ENCODE measurements at places on chromosomes 1 and 21.

- DNase-seq, result no peak
Observed at GRCh38 chr1:94218332-94218731, 19.1 kb downstream of the ARHGAP29 start.

DNA sequence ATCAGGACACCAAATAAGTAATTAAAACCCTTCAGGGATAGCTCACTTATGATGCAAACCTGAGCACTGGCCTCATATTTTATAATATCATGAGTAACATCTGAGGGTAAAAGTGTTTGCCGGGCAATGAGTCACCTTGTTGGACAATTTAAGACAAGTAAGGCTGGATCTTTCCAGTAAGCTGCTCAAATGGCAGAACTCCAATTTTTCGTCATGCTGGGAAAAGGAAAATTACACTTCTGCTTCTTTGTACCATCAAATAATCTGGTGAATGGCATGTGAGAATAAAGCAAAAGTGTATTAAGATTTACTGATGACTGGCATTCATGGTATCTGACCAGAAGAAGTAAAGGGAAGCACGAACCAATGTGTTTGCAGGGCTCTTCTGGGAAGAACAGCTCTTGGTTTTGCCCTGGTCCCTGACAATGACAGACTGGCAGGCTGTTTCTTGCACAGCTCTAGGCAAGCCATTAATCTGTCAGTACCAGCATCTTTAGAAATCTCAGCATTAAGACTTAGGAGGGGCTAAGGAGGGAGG is 392.2 kb downstream of the VAV3 start:
- DNase-seq, result no peak

GRCh38 chr1:113536182-113536780 is 146.0 kb downstream of the MAGI3 start:
- DNase-seq, result no peak

- no peak for DNase-seq
Observed at GRCh38 chr1:64572222-64572900, 102.4 kb downstream of the CACHD1 start.

- DNase-seq, result no peak
Observed at GRCh38 chr1:70948396-70949017, 99.1 kb downstream of the PTGER3 start.

DNA sequence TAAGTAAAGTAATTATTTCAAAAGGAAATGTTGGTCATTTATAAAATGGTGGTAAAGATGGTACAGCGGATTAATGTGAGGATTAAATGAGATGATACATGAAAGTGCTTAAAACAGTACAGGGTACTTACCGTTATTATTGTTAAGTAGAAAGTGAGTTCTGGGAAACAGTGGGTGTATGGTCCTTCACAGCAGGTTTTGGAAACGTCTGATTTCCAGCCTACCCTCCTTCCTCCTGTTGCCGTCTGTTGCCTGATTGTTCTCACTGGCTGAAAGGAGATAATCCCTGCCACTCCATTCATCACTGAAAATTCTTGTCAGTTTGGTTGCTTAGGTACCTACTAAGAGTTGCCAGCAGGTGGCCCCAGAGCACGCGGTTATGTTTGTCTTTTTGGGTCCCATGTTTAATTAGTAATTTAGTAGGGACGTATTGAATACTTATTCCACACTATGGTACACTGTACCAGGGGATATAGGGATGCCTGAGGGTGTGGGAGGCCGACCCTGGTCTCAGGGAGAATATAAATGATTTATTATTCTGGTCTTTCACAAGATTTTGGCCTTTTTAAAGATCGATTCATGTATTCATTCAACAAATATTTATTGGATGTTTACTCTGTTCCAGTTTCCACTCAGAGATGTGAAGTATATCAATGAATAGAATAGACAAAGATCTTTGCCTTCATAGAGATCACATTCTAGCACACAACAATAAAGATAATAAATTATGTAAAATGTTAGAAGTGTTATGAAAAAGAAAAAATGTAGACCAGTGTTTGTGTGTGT is 30.8 kb upstream of the RPTN start:
- DNase-seq, result peak; percentile 78

DNA sequence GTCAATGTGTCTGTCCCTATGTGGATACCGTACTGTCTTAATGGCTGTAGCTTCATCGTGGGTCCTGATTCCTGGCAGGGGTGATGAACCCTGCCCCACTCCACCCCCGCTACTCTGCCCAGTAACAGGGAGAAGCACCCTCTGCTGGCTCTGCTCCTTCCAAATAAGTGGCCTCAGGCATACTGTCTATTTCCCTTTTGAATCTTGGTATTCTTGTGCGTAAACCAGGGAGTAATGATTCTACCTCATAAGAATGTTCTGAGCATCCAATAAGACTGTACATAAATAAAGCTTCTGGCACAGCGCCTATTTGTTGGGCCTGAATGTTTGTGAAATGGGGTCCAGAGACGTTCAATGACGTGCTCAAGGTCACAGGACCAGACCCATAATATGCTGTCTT is 35.2 kb upstream of the CTPS1 start:
- no peak for DNase-seq

DNA sequence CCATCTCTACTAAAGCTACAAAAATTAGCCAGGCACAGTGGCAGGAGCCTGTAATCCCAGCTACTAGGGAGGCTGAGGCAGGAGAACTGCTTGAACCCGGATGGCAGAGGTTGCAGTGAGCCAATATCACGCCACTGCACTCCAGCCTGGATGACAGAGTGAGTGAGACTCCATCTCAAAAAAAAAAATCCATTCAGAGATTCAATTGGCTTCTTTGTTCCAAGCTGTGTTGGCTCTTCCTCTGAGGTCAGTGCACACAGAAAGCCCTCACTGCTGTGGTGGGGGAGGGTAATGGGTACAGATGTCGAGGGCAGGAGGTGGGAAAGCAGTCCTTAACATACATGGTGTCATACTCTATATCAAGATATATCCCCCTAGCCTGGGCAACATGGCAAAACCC is 14.7 kb downstream of the TIE1 start:
- DNase-seq, result no peak

DNA sequence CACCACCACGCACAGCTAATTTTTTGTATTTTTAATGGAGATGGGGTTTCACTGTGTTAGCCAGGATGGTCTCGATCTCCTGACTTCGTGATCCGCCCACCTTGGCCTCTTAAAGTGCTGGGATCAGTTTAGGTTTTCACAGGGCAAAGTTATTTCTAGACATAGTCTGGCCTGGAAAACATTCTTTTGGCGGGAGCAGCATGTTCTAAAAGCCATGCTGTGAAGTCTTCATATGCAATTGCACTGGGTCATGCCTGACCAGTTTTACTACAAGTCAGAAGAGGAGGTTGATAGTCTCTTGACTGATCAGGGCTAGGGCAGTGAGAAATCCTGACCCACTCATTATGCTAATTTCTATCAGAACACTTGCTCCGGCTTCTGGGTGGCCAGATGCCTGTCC is 131.6 kb upstream of the POU3F1 start:
- no peak for DNase-seq

GRCh38 chr1:198649232-198649967 is 10.6 kb downstream of the PTPRC start:
- no peak for DNase-seq

DNA sequence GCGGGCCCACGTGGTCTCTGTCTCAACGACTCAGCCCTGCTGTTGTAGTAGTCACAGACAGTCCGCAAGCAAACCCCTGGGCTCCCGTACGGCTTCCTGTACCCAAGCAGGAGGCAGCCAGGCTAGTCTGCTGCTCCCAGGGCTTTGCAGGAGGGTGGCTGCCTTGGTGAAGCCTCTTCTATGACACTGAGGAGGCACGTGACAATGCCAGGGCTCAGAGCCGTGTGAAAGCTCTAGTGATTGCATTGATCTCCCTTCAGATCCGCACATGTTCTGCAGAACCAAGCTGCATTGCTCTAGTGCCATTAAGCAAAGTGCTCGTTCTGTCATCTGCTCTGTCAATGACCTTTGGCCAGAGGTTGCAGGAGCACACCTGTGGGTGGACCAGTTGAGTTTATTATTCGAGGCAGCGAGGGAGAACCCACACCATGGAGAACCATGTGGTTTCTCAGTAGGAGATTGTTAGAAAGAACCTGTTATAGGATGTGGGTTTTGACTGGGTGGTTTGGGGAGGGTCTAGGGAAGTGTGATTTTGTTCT is 18.0 kb downstream of the UMODL1 start:
- DNase-seq, result no peak

DNA sequence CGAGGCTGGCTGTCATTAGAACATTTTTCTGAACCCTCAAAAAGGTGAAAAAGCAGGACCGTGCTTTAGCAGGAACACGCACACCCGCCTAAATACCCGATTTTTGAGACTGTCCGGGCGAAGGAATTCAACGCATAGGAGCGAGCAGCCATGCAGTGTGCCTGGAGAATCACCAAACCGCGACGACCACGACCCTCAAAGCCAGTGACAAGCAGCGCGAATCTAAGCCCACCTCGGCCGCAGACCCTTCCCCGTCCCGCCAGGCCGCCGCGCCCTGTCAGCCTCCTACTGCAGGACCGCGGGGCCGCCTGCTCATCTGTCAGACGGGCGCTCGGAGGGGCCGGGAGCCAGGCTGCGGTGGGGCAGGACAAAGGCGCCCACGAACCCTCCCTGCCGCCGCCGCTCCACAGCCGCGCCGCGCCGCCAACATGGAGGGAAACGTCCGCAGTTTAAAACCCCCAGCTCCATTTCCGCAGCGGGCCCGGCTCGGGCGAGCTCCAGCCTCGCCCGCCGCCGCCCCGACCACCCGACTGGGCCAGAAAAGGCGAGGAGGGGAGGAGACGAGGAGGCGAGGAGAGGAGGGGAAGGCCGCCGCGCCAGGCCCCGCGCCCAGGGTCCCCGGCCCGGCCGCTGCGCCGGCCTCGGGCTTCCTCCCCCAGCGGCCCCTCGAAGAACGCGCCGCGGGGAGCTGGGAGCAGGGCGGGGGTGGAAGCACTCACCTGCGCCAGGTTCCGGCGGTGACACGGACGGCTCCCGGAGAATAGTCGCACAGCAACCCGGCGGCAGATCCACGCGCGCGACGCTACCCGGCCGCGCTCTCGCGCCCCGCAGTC is at the start of gene LBR:
LBR (minus strand) TSS at position 804 of the 833 bp plus-strand sequence. CDS start 3,963 bp downstream, outside the sequence.
- DNase-seq, result no peak

- DNase-seq, result no peak
Observed at GRCh38 chr1:232554409-232554808, 75.5 kb downstream of the SIPA1L2 start.

DNA sequence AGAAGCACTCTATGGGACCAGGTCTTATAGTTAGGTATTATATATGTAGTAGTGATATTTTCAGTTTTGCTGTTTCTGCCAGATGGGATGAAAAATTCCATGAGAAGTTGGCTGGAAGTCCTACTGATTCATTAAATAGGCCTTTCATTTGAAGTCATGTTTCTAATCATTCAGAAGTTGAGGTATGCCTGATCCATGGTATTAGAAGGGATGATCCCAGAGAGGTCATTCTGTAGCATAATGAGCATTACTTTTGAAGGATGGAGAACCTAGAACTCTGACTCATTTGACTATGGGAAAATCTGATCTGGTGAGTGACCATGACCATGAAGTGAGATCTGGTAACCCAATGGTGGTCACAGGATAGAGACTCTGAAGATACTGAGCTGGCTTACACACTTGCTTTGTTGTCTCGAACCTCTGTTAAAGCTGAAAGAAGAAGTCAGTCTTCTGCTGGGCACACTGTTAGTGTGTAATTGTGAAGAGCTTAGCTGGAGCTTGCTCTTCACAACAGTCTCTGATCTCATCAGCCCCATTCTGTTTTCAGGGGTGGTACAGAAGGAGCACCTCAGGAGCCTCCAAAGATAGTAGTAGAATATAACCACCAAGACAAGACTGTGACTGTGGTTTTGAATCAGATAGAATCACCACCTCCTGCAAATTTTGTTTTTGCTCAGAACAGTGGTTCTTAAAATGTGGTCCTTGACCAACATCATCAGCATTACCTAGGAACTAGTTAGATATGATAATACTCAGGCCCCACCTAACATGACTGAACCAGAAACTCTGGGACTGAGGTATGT is 9.0 kb downstream of the MGST3 start:
- DNase-seq, result no peak

DNA sequence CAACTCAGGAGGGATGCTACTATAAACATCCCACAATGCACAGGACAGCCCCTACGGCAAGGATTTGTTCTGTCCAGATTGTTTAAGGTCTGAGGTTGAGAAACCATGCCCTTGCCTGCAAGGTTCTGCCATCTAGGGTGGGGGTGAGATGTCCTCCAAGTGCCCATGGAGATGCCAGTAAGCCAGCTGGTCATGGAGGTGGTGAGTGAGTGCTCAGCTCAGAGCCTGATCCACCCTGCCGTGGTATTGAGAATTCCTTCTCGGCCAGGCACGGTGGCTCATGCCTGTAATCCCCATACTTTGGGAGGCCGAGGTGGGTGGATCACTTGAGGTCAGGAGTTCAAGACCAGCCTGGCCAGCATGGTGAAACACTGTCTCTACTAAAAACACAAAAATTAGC is 13.3 kb upstream of the CTRC start:
- DNase-seq, result no peak

All from NCI-H1930 (cell line).